Activated naive CD8-positive, alpha-beta T cell treated with anti-CD3 and anti-CD28 coated beads, Interleukin-2, amount 10 ng/mL, durations not matched to agents 7 days and 5 days (primary cell): ENCODE measurements at places on chromosomes 4 and X. TPM values are rescaled to one million over a fixed set of nuclear protein-coding genes. Genes with fewer than 3 reads are reported as not detected.

Gene DCHS2
- total RNA-seq, result 0.19 TPM

Gene C4orf54
- total RNA-seq, result not detected

GRCh38 chr4:154254999-154255398, 236.6 kb downstream of the DCHS2 start:
- no peak overlapping the region for H3K4me3 ChIP-seq
- no peaks in the 10 kb centered on the region for H3K4me1 ChIP-seq
- H3K27me3 ChIP-seq, result peaks cover 6% of the 10 kb centered on the region
- H3K36me3 ChIP-seq, result no peaks in the 10 kb centered on the region
- no peak for DNase-seq

DNA sequence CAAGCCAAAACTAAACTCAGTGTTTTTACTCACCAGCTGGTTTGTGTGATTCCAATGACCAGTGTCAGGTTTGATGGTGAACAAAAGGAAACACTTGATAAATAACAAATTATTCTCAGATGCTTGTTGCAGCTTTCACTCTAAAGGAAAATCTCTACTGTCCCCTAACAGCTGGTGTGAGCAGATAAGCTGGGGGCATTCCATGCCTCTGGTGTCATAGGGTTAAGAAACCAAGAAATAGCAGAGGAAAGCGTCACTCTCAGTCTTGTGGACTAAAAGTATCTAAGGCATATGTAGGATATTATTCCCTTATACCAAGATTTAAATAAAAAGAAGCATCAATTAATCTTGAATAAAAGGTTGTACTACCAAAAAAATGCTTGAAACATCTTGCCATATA, 24.3 kb downstream of the TRPC5 start:
- no peak overlapping the region for H3K27ac ChIP-seq
- H3K4me1 ChIP-seq, result no peaks in the 10 kb centered on the region

- H3K27ac ChIP-seq, result no peak overlapping the region
- no peaks in the 10 kb centered on the region for H3K36me3 ChIP-seq
- H3K4me3 ChIP-seq, result no peak overlapping the region
Observed at GRCh38 chr4:22412013-22412412, 103.9 kb downstream of the ADGRA3 start.

DNA sequence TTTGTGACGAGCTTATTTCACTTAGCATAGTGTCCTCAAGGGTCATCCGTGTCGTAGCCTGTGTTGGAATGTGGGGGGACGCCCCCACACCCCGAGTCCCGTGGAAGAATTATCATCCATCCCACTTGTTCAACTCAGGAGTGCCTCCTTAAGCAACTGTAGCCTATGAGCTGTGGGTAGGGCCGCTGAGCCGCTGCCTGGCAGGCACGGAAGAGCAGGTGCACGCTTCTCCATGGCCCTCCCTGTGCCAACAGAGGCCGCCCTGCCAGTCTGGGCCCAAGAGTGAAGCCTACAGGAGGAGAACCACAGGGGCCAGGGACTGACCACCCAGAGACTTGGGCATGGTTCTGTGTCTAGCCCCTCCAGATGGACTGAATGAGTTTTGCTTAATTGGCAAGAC, 2.3 kb upstream of the RGS12 start:
- no peaks in the 10 kb centered on the region for H3K36me3 ChIP-seq
- no peak overlapping the region for H3K4me3 ChIP-seq
- DNase-seq, result no peak
- peaks cover 12% of the 10 kb centered on the region for H3K4me1 ChIP-seq
- H3K27ac ChIP-seq, result no peak overlapping the region

Gene CCKAR
- total RNA-seq, result not detected

DNA sequence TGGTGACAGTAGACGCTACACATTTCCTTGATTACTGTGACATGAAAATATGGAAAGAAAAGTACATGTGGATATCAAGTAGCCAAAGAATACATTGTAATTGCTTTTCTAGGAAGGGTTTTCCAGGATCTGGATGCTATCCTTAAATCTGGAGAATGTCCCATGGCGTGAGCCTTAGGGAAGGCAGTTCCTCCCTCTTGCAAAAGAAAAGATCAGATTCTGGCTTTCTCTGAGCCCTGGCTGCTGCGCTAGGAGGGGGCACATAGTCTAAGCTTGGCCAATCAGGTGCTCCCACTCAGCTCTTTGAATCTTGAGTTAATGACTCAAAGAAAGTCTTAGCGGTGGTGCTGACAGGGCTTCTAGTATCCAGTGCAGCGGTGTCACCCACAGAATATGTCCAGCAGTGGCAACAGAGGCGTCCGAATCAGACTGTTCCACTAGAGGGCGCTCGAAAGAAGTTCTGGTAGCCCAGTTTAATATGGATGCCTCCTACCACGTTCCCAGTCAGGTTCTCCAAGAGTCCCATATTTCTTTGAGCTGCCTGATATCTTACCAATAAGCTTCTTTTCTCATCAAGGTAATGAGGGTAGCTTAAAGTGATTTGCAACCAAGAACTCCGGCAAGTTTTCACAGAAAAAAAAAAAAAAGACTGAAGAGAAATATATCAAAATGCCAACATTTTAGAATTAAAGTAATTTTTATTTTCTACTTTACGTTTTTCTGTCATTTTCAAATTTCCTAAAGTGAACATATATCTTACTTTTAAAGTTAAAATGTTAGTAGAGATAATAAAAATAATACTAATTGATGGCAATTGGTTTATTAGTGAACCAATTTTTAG, 213.4 kb upstream of the S100G start:
- H3K36me3 ChIP-seq, result no peaks in the 10 kb centered on the region
- peak; percentile 35 for DNase-seq
- no peak overlapping the region for H3K4me3 ChIP-seq
- H3K27ac ChIP-seq, result no peak overlapping the region
- peaks cover 9% of the 10 kb centered on the region for H3K4me1 ChIP-seq

- peaks cover 1% of the 10 kb centered on the region for H3K27me3 ChIP-seq
- no peak for DNase-seq
- H3K4me3 ChIP-seq, result no peak overlapping the region
- H3K4me1 ChIP-seq, result peaks cover 2% of the 10 kb centered on the region
Observed at GRCh38 chr4:155811083-155811482, 52.3 kb downstream of the GUCY1B1 start.

GRCh38 chr4:46717950-46718349, 191.1 kb downstream of the COX7B2 start:
- DNase-seq, result no peak
- H3K36me3 ChIP-seq, result no peaks in the 10 kb centered on the region
- H3K4me3 ChIP-seq, result no peak overlapping the region
- no peaks in the 10 kb centered on the region for H3K4me1 ChIP-seq

Gene ADGRG2
- total RNA-seq, result not detected

- no peaks in the 10 kb centered on the region for H3K36me3 ChIP-seq
- no peaks in the 10 kb centered on the region for H3K27me3 ChIP-seq
- H3K27ac ChIP-seq, result no peak overlapping the region
- DNase-seq, result no peak
Observed at GRCh38 chr4:170374770-170375169, 285.0 kb upstream of the AADAT start.

DNA sequence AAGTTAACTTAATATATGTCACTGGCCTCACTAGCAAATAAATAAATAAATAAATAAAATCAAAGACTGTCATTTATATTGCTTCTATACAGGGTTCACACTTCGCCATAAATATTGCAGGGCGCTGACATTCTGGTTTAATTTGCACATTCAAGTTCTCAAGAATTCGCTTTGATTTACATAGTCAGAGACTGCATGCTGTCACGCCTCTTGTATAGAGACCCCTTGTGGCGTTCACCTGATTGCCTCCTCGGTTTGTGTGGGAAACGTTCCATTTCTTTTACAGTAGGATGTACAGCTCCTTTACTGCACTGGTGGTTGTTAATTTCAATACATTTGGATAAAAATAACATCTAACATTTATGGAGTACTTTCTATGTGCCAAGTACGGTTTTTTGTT, 71.3 kb upstream of the ADGRG2 start:
- H3K36me3 ChIP-seq, result no peaks in the 10 kb centered on the region
- H3K27me3 ChIP-seq, result peaks cover 4% of the 10 kb centered on the region
- no peak overlapping the region for H3K27ac ChIP-seq
- H3K4me1 ChIP-seq, result no peaks in the 10 kb centered on the region

- no peak overlapping the region for H3K4me3 ChIP-seq
- no peaks in the 10 kb centered on the region for H3K4me1 ChIP-seq
- no peaks in the 10 kb centered on the region for H3K36me3 ChIP-seq
- DNase-seq, result no peak
- H3K27me3 ChIP-seq, result no peaks in the 10 kb centered on the region
Observed at GRCh38 chr4:71932941-71933340, 98.9 kb upstream of the NPFFR2 start.

Gene GPR34
- 2.7 TPM for total RNA-seq

- no peaks in the 10 kb centered on the region for H3K27me3 ChIP-seq
- no peak overlapping the region for H3K27ac ChIP-seq
- no peaks in the 10 kb centered on the region for H3K36me3 ChIP-seq
Observed at GRCh38 chr4:157372567-157372966, 152.0 kb downstream of the GRIA2 start.

DNA sequence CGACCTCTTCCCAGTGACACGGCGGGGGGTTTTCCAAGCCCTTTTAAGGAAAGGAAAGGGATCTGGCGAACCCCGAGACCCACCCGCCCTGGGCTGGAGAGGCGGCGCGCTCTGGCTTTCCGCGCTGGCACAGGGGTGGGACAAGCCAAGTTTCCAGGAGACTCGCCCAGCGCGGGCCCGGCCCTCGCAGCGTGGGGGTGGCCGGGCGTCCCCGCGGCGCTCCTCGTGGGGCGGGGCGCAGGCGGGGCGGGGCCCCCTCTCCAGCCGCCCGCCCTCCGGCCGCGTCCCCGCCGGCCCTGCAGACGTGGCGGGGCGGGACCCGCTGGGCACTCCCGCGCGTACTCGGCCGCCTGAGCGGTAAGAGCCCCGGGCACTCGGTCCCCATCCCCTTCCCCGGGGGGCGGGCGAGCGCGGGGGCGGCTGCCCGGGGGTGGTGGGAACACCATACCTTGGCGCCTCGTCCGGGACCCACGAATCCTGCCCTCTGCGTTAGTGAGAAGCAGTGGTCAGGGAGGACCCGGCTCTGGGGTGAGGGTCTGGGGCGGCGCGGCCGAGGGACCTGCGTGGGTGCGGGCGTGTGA, at the start of gene FAM114A1:
FAM114A1 (plus strand) TSS at position 329 of the 581 bp plus-strand sequence. CDS start 10,273 bp downstream, outside the sequence.
- peak within 1 kb of the TSS; percentile 44 for H3K27ac ChIP-seq
- DNase-seq, result peak; percentile 69
- H3K36me3 ChIP-seq, result no peaks in the 10 kb centered on the region
- H3K27me3 ChIP-seq, result peaks cover 24% of the 10 kb centered on the region

DNA sequence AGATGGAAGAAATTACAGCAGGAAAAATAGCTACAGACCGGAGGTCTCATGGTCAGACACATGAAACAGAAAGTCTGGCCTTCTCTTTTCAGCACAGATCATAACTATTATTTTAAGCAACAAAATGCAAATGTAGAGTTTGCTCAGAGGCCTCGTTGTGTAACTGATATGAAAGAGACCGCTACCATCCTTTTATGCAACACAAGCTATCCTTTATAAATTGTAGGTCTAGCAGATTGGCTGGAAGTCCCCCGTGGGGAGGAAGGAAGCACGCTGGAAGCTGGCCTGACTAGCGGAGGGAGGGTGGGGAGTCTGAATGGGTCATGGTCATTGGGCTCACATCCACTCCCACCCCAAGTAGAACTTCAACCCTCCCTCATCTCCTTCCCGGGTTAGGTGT, 27.7 kb downstream of the DMP1 start:
- peaks cover 3% of the 10 kb centered on the region for H3K27me3 ChIP-seq
- H3K36me3 ChIP-seq, result no peaks in the 10 kb centered on the region
- H3K4me3 ChIP-seq, result no peak overlapping the region
- no peaks in the 10 kb centered on the region for H3K4me1 ChIP-seq
- no peak for DNase-seq

- no peaks in the 10 kb centered on the region for H3K27me3 ChIP-seq
- no peaks in the 10 kb centered on the region for H3K36me3 ChIP-seq
Observed at GRCh38 chr4:166518315-166518714, 645.3 kb downstream of the TLL1 start.
